ENCODE measurements at places on chromosomes 1 and 21.

DNA sequence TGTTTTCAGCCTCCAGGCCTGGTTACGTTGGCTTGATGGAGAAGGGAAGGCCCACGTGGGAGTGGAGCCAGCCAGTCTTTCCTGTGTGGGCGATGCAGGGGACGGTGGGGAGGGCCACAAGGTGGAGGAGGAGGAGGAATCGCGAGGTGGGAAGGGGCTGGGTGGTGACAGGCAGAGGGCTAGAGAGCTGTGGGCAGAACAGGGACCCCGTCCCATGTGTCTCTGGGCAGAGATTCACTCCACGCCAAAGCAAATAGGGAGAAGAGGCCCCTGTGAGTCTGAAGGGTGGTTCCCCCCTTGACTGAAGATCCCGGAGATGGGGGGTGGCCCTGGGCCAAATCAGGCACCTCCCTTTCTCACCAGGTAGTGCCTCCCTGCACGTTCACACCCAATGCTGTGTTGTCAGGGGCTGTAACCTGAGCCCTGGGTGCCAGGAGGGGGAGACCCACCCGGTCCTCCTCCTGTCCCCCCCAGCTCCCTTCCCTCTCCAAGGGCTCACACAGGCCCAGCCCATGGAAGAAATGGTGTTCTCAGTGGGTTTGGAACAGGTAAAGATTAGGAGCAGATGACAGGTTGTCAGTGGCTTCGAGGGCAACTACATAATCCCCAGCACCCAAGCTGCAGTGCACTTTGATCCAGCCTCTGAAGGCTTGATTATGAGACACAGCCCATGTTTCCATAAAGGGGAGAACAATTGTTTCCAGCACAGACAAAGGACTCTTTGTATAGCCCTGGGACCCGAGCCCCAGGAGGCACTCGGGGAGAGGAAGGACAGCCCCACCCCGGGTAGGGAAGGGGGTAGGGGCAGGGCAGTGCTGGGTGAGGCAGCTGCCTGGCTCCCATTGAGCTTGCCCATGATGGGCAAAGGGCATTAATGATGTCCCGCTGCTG, 37.7 kb upstream of the GPR37L1 start:
- DNase-seq, result no peak

GRCh38 chr1:158121604-158122254, 59.0 kb upstream of the CD1D start:
- DNase-seq, result peak; percentile 82

DNA sequence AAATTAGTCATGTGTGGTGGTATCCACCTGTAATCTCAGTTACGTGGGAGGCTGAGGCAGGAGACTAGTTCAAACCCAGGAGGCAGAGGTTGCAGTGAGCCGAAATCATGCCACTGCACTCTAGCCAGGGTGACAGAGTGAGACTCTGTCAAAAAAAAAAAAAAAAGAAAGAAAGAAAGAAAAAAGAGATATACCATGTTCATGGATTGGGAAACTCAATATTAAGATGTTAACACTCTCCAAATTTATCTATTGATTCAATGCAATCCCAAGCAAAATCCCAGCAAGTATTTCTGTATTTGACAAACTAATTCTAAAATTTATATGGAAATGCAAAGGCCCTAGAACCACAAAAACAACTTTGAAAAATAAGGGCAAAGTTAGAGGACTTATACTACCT, 11.0 kb upstream of the SHISAL2A start:
- DNase-seq, result no peak

DNA sequence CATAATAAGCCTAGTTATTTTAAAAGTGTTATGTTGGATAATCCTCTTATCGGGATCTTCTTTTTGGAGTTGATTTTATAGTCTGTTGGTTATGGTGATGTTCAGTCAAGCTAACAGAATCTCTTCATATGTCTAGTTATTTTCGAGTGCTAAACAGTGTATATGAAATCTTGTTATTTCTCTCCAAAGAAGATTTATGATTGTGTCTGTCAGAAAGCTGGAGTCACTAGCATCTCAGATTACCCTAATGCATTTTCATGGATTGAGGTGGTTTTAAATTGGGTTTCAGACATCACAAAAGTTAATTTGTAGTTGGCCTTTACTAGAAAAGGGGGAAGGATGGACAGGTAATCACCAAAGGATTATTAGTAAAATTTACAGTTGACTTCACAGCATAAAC, 13.3 kb downstream of the MAEL start:
- DNase-seq, result no peak

DNA sequence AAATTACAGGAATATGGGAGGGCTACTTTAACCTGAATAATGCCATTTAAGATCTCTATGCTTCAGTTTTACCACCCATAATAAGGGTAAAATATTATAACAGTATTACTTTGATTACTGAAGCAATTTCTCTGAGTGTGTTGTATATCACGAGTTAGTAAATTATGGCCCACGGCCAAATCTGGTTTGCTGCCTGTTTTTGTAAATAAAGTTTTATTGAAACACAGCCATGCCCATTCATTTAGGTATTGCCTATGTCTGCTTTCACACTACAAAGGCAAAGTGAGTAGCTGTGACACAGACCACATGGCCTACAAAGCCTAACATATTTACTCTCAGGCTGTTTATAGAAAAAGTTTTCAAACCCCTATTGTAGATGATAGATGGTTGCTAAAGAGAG, 156.8 kb downstream of the CDC42BPA start:
- DNase-seq, result no peak

DNA sequence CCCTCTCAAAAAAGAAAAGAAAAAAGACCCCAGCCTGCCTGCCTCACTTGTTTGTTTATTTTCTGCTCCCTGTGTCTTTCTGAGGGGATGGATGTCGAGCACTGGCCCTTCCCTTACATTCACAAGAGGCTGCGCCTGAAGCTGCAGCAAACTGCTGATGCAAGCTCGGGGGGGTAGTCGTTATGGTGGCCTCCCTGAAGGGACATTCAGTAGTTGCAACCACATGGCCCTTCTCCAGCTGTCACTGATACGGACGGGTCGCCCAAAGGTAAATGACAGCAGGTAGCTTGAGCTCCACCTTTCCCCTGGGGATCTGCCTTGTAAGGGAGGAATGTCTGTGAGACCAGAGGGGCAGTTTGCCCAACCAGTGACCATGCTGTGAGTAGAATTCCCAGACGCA, 17.7 kb downstream of the PLEKHM2 start:
- DNase-seq, result no peak

DNA sequence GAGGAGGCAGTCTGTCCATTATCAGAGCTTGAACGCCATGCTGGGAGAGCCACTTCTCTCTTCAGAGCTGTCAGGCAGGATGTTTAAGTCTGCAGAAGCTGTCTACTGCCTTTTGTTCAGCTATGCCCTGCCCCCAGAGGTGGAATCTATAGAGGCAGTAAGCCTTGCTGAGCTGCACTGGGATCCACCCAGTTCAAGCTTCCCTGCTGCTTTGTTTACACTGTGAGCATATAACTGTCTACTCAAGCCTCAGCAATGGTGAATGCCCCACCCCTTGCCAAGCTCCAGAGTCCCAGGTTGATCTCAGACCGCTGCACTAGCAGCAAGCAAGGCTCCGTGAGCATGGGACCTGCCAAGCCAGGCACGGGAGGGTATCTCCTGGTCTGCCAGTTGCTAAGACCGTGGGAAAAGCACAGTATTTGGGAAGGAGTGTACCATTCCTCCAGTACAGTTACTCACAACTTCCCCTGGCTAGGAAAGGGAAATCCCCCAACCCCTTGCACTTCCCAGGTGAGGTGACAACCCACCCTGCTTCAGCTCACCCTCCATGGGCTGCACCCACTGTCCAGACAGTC, 32.5 kb downstream of the RGS13 start:
- DNase-seq, result no peak

- DNase-seq, result peak; percentile 70
Observed at GRCh38 chr1:207619871-207620542, 24.9 kb upstream of the CR1L start.

GRCh38 chr1:172343240-172344160, 77.0 kb upstream of the C1orf105 start:
- DNase-seq, result peak; percentile 86

DNA sequence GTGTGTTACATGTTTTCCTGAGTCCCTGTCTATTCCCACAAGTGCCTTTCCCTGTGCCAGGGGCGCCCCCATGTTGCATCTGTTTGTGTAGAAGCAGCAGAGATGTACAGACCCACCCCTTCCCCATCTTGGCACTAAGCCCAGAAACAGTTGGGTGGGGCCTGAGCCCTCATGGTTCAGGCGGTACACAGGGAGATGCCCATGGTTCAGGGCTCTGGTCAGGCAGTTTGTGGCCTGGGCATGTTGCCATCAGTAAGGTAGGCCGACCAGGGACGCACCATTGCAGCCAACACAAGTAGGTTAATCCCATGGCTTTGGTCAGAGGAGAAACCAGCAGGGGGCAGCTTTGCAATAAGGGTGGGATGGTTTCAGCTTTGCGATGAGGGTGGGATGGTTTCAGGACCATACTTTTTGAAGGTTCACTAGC, 914 bp upstream of the ADGRB2 start:
- DNase-seq, result peak; percentile 26

- DNase-seq, result no peak
Observed at GRCh38 chr21:45430521-45431501, 25.8 kb downstream of the COL18A1 start.

- DNase-seq, result peak; percentile 51
Observed at GRCh38 chr1:100868364-100868995, 26.2 kb downstream of the EXTL2 start.

All from kidney tubule cell (primary cell).